Jurkat, Clone E6-1 (cell line): ENCODE measurements at places on chromosomes 4 and X.

GRCh38 chr4:773214-773613 is 52.7 kb downstream of the CPLX1 start:
- no peak for DNase-seq

DNA sequence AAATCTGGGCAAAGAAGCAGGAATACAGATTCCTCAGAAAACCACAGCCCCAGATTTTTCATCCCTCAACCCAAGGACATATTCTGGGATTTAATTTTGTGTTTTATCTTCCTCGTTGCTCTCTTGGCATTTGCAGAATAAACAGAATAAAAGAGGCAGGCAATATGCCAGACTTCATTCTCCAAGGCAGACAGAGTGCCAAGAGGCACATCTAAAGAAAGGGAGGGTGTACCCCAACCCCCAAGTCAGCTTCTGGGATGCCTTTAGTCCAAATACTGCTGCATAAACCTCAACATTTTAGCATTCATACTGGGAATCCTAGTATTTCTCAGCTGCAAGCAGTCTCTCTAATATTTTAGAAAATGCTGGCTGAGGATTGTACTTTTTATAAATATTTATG is 629.2 kb downstream of the KLHL13 start:
- no peak for DNase-seq

DNA sequence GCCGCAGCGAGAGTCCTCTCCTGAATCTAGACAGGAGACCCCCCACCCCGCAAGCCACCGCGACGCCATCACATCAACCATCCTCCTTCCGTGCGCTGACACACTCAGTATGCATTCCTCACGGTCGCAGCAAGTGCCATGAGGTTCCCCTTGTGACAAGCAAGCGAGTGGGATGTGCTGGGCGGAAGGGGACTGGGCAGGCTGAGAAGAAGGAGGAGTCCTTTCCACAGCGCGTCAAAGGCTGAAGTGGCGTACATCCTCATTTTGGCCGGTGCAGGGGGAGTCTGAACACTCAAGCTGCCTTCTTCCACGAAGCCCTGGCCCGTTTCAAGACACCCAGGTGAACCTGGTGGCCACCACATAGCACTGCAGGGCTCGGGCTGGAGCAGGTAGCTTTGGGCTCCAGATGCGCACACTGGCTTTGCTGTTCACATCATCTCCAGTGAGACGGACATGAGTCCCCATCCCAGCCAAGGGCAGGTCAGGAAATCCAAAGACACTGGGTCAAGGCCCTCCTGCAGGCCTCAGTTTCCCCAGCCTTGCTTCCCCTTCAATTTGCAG is 30.4 kb downstream of the CCNQ start:
- no peak for DNase-seq

GRCh38 chrX:134547047-134547679 is 87.2 kb downstream of the HPRT1 start:
- DNase-seq = no peak

GRCh38 chrX:129802863-129803262 is 23.1 kb downstream of the SASH3 start:
- DNase-seq = no peak

DNA sequence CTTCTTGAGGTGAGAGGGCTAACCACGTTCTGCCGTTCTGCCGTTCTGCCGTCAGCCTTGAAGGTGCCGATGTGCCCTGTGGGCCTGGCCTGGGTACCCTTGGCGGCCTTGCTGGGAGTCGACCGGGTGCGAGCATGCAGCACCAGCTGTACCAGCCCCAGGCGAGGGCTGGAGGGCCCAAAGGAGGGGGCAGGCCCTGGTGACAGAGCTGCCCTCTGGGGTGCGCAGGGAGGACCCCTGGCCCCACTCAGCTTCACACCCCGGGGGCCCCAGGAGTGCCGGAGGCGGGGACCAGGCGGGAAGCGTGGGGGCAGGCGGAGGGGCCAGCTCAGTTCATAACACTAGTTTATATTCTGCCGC is 22.1 kb downstream of the UVSSA start:
- DNase-seq = no peak

DNA sequence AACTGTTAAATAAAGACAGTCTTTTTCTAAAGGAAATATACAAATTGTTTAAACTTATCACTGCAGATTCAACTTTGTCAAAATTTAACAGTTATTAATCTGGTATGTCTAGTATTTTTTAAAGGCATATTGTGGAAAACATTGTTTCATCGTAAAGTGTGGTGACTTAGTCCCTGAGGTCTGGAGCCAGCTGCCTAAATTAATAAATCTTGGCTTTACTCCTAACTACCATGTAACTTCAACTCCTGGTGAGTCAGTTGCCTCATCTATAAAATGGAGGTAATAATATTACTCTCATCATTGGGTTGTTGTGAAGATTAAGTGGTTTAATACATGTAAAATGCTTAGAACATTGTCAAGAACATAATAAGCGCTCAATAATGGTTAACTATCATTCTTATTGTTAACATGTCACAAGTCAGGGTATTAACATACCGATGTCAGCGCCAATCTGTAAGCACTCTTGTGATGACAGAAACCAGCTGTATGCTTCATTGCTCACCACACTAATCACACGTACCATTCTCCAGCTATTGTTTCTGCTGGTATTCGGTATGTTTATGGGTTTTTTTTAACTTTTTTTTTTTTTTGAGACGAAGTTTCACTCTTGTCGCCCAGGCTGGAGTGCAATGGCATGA is 14.1 kb upstream of the SMIM43 start:
- no peak for DNase-seq

DNA sequence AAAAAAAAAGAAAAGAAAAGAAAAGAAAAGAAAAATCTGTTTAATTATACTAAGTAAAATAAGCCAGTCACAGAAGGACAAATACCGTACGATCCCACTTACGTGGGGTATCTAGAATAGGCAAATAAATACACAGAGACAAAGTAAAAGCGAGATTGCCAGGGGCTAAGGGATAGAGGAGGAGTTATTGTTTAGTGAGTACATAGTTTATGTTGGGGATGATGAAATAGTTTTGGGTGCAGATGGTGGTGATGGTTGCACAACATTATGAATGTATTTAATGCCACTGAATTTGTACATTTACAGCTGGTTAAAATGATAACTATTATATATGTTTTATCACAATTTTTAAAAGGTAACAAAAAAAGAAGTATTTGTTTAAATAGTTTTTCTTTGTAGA is 7.1 kb downstream of the CA5B start:
- DNase-seq = no peak
